ENCODE measurements at places on chromosomes 16 and 17.

- H3K4me1 ChIP-seq, result no peaks in the 10 kb centered on the region
- H3K27me3 ChIP-seq, result no peaks in the 10 kb centered on the region
- DNase-seq, result no peak
- H3K4me3 ChIP-seq, result no peak overlapping the region
These were observed 63.5 kb downstream of the PRMT7 start for GRCh38 chr16:68374246-68374805.

GRCh38 chr17:40104594-40105486 is 4.5 kb upstream of the NR1D1 start:
- no peak for DNase-seq
- H3K27ac ChIP-seq, result peak overlapping the region; percentile 96
- H3K27me3 ChIP-seq, result no peaks in the 10 kb centered on the region
- H3K4me3 ChIP-seq, result no peak overlapping the region
- H3K36me3 ChIP-seq, result no peaks in the 10 kb centered on the region
- H3K4me1 ChIP-seq, result peaks cover 97% of the 10 kb centered on the region

DNA sequence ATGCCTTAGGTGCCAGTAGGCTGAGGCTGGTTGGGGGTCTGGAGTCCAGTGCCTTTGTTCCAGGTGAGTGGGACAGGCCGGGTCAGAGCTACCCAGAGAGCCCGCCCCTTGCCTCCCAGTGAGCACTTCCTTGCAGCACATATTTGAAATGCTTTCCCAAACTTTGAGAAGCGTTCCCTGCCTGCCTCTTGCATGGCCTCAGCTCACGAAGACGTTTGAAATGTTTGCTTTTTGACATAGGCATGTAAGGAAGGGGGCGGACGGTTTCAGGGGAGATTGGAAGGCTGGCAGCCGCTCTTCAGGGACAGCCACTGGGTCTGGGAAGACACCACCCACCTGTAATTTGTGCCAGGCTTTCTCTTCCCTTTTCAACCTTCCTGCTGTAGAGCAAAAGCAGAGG is 5.1 kb upstream of the FOXL1 start:
- H3K4me3 ChIP-seq, result no peak overlapping the region
- H3K27me3 ChIP-seq, result peaks cover 28% of the 10 kb centered on the region
- no peak for DNase-seq
- no peaks in the 10 kb centered on the region for H3K36me3 ChIP-seq

- no peaks in the 10 kb centered on the region for H3K4me1 ChIP-seq
- no peak overlapping the region for H3K27ac ChIP-seq
- H3K27me3 ChIP-seq, result no peaks in the 10 kb centered on the region
- no peaks in the 10 kb centered on the region for H3K36me3 ChIP-seq
- no peak for DNase-seq
These were observed 49.8 kb upstream of the ZCCHC14 start for GRCh38 chr16:87542531-87543102.

DNA sequence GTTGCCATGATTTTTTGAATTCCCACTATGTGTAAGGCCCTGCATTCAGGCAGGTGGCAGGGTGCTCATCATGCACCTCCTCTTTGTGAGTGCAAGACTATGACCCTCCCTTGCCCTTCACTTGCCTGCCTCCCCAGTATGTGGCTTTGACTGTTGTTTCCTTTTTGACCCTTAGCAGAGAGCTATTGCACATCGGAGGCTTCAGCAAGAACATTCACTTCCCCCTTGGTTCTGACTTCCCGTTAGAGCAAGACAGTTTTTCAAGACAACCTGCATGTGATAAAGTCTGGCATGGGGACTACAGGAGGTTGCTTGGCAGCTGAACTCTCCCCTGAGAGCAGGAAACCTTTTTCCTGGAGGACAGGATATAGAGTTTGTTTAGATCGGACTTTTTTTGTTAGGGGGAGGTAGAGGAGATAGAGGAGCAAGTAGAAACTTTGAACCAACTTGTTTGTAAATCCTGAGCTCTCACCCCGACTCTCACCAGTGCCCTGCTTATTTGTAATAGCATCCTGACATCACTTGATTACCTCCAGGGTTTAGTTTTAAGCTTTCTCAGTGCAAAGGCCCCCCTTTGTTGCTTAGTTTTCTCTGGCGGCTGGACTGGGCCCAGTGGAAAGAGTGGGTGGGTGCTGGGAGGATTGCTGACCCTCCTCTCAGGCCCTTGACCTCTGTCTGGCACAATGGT is 34.3 kb downstream of the LIMD2 start:
- no peaks in the 10 kb centered on the region for H3K27me3 ChIP-seq

DNA sequence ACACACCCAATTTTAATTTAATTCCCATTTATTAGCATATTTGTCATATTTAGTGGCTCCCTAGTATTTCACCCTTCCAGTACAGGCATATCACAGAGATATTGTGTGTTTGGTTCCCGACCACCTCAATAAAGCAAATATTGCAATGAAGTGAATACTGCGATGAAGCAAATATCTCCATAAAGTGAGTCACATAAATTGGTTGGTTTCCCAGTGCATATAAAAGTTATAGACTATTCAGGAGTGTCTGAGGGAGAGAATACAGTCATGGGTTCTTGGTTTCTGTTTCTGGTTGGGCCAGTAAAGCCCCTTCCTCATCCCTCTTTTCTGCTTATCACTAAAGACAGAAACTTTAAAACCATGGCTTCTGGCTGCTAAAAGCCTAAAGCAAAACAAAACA is 295.4 kb upstream of the AXIN2 start:
- H3K27ac ChIP-seq, result no peak overlapping the region
- no peaks in the 10 kb centered on the region for H3K4me1 ChIP-seq
- no peak overlapping the region for H3K4me3 ChIP-seq
- DNase-seq, result no peak
- H3K36me3 ChIP-seq, result no peaks in the 10 kb centered on the region
- no peaks in the 10 kb centered on the region for H3K27me3 ChIP-seq

DNA sequence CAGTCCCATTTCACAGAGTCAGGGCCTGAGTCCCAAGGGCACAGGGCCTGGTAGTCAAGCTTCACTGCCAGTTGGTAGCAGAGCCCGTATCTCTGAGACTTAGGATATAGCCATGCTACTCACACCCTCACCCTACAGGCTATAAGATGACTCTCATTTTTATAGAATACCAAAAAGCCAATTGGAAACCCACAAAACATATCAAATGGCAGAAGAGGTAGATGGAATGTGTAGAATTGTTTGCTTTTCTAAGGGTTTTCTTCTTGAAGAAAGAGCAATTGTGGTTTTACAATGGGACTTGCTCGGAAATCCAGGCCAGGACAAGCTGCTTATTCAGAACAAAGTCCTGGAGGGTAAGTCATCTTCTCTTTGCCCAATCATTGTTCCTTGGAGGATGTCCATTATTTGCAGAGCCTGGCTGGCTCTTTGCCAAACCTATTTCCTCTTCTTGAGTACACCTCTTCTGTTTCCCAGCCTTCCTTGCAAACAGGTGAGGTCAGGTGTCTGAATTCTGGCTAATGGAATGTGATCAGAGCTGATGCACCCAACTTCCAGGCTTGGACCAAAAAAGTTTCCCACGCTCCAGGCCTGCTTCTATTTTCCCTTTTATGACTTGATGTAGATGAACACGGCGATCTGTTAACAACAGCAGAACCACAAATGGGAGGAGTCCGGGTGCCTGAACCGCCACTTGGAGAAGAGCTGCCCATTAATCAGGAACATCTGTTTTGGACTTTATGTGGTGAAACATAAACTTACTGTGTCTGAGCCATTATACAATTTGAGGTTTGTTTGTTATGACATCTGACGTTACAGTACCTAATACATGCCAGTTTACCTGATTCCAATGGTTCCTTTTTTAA is 16.9 kb upstream of the CCL22 start:
- no peak overlapping the region for H3K4me3 ChIP-seq
- peak overlapping the region; percentile 35 for H3K27ac ChIP-seq
- H3K36me3 ChIP-seq, result no peaks in the 10 kb centered on the region
- peak; percentile 73 for DNase-seq
- no peaks in the 10 kb centered on the region for H3K27me3 ChIP-seq

DNA sequence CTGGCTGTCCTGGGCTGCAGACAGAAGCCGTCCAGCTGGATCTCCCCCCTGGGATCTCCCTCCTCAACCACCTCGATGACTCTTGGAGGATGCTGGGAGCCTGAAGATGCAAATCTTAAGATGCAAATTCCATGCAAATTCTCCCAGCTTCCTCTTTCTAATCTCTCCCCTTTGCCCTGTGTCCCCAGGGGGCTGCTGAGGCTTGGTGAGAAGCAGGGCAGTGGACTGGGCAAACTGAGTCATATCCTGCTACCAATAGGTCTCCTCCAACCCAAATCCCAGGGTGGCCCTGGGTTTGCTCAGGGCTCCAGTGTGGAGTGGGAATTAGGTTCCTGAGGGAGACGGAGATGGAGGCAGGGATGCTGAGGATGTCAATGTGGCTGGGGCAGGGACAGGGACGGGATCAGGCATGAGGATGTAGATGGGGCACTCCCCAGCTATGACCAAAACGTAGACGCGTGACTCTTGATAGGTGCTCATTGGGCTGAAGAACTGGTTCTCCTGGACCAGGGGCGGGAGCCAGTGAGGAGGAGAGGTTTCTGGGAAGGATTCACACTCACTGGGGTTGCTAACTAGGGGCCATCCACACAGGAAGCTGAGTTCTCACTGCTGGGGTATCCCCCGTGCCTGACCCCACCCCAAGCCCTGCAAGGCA is 3.6 kb upstream of the ALOX12B start:
- H3K27ac ChIP-seq, result no peak overlapping the region
- no peaks in the 10 kb centered on the region for H3K36me3 ChIP-seq
- H3K4me1 ChIP-seq, result no peaks in the 10 kb centered on the region
- no peak overlapping the region for H3K4me3 ChIP-seq
- no peak for DNase-seq

- H3K27ac ChIP-seq, result no peak overlapping the region
- no peaks in the 10 kb centered on the region for H3K36me3 ChIP-seq
- no peak overlapping the region for H3K4me3 ChIP-seq
These were observed 54.0 kb downstream of the CNGB1 start for GRCh38 chr16:57916735-57917438.

- no peaks in the 10 kb centered on the region for H3K36me3 ChIP-seq
- peaks cover 21% of the 10 kb centered on the region for H3K4me1 ChIP-seq
- H3K27me3 ChIP-seq, result no peaks in the 10 kb centered on the region
- no peak for DNase-seq
- no peak overlapping the region for H3K27ac ChIP-seq
- no peak overlapping the region for H3K4me3 ChIP-seq
These were observed 3.0 kb downstream of the MSI2 start for GRCh38 chr17:57259306-57259705.

GRCh38 chr16:81148277-81148676 is 52.1 kb upstream of the GCSH start:
- no peaks in the 10 kb centered on the region for H3K36me3 ChIP-seq
- no peak overlapping the region for H3K4me3 ChIP-seq
- no peak overlapping the region for H3K27ac ChIP-seq
- H3K4me1 ChIP-seq, result no peaks in the 10 kb centered on the region
- DNase-seq, result no peak

GRCh38 chr17:19958023-19958422 is 19.6 kb downstream of the AKAP10 start:
- DNase-seq, result no peak
- peak overlapping the region; percentile 55 for H3K27ac ChIP-seq
- H3K27me3 ChIP-seq, result no peaks in the 10 kb centered on the region
- no peak overlapping the region for H3K4me3 ChIP-seq
- H3K36me3 ChIP-seq, result no peaks in the 10 kb centered on the region
- peaks cover 7% of the 10 kb centered on the region for H3K4me1 ChIP-seq

- H3K4me3 ChIP-seq, result no peak overlapping the region
- H3K36me3 ChIP-seq, result no peaks in the 10 kb centered on the region
- H3K4me1 ChIP-seq, result no peaks in the 10 kb centered on the region
- no peak overlapping the region for H3K27ac ChIP-seq
These were observed 19.0 kb upstream of the LHX1 start for GRCh38 chr17:36918211-36918691.

DNA sequence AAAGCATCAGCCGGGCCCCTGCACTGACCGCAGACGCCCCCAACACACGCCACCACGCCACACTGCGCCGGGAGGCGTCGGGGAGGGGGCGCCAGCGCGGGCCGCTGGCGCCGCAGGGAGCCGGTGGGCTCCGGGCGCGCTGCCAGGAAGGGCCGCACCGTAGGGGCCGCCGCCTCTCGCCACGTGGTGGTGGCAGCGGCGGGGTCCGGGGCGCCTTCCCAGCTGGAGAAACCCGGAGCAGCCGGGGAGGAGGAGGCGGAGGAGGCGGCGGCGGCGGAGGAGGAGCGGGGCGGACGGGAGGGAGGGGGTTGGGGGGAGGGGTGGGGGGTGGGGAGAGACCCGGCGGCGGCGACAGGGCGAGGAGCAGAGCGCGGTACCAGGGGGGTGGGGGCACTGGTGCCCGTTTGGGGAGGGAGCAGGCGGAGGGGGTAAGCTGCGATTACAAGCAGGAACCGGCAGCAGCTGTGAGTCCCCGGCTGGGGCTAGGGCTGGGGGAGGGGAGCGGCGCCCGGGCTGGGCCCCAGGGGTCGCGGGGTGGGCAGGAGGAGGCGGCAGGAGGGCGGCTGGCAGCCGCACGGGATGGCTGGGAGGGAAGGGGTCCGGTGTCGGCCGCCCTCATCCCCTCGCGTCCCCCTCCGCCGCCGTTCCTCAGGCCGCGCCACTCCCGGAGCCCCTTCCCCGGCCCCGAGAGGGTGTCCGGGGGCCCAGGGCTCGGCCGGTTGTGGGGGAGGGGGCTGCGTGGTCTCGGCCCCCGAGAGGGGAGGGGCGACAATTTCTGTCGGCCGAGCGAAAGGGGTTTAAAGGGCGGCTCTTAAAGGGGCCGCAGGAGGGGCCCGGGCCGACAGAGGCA is at the start of gene TBKBP1:
TSS of gene TBKBP1 (plus strand) at position 431 of the 850 bp plus-strand sequence. CDS start 1,952 bp downstream, outside the sequence.
- peaks cover 30% of the 10 kb centered on the region for H3K4me1 ChIP-seq
- no peaks in the 10 kb centered on the region for H3K27me3 ChIP-seq
- peak within 1 kb of the TSS; percentile 99 for H3K4me3 ChIP-seq
- no peaks in the 10 kb centered on the region for H3K36me3 ChIP-seq
- peak; percentile 43 for DNase-seq

DNA sequence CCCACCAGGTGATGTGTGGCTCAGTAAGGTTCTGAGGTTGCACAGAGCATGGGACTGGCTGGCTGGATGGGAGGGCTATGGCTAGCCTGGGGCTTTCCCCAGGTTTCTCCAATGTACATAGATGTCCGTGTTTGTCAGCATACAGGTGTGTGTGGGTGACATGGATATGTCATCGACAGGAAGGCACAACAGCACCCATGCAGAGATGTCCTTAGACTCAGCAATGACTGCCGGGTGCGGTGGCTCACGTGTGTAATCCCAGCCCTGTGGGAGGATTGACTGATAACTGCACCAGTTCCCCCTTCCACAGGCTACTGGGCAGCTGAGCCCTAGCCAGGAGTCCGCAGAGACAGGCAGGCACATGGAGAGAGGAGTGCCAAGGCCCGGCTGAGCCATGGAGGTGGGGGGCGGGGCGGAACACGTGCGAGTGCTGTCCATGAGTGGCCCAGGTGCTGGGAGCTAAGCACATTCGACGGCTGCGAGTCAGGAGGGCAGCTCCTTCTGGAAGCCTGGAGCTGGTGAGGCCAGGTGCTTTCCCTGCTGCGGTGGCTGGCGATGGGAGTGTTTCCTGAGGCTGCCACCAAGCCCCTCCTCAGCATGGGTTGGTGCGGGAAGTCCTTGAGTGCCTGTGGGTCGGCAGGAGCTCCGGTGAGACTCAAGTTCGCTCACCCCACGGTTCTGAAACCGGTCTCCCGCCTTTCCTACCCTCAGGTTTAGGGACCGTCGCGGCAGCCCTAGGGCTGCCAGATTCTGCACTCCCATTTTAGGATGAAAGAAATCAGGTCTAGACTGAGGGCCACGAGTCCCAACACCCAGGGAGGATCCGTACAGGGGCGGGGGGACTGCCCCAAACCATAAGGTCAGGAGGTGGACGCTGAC is 858 bp upstream of the ASPSCR1 start:
- DNase-seq, result peak; percentile 88
- no peaks in the 10 kb centered on the region for H3K36me3 ChIP-seq
- peak overlapping the region; percentile 89 for H3K4me3 ChIP-seq
- H3K4me1 ChIP-seq, result peaks cover 21% of the 10 kb centered on the region
- H3K27me3 ChIP-seq, result no peaks in the 10 kb centered on the region
